ENCODE measurements at places on chromosomes 6 and 20.

DNA sequence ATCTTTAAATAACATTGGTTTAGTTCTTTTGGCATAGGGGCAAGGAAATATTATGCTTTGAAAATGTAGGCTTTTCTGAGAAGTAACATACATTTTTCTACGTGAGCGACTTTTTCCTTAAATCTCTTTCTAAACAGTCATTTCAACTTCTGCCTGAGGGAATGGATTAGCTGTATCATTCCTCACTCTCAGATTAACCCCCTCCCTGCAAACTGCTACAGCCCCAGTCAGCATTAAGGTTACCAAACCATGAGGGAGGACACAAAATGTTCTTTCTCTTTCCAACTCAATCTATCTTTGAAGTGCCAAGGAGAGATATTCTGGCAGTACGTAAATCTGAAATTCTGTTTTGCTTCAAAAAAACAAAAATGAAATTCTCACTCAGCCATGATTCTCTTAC, 231.3 kb upstream of the FLRT3 start:
- DNase-seq: no peak

DNA sequence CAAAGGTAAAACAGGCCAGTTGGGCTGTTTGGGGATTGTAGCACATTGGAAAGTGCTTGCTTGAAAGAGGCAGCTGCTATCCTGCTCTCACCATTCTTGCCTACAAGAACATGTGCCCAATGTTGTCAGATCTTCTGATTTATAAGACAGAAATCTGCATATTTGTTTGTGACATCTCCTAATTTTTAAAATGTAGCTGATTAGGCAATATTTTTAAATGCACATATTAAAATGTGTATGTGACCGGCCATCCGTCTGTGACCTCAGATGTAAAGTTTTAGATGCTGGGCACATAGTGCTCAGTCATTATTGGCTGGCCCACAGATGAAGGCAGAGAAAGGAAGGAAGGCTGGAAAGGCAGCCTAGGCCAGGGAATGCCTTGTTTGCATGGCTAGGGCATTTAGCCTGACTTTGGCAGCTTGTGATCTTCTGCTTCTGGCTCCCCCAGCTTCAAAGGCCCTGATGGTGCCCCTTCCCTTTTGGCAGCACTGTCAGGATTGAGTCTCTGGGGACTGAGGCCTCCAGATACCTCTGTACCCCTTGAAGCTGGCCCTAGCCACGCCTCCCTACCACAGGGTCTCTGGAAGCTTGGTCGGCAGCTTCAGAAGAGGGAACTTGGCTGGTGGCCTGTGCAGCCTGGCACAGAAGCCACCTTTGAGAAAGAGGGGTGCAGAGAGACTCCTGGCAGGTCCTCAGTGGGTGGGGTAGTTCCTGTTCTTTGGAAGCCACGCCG, 6.4 kb downstream of the SNPH start:
- DNase-seq: no peak

DNA sequence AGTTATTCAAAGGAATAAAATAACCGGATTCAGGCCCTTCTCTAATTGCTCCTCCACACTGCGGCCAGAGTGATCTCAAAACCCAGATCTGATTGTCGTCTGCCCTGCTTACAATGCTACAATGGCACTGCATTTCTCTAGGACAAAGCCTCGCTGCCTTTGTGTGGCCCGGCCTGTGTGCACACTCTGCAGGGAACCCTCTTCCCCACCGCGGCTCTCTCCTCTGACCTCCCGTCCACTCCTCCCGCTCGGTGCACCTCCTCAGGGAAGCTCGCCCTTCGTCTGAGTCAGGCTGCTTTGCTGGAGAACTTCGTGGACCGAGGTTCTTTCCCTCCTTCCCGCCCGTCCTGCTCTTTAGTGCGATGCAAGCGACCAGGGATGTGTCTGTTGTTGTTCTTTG, 101.6 kb upstream of the SNX9 start:
- DNase-seq: no peak

DNA sequence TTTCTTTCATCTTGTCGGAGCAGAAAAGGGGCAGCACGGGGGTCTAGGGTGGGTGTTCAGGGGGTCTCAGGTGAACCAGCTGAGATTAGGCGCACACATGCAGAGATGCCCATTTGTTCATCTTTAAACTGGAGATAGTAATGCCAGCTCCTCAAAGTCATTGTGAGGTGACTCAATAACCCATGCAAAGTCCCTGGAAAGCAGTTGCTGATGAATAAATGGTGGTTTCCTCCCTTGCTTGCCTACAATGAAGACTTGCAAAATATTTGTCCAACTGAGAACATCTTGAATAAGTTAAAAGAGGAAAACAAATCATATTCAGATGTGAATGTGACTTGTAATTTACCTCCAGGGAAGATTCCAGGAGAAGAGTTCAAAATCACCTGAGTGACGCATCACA, 206.9 kb downstream of the LY86 start:
- no peak for DNase-seq

- DNase-seq: no peak
Measured at GRCh38 chr6:122289762-122290539, 109.5 kb upstream of the HSF2 start.

- DNase-seq: peak; percentile 82
Measured at GRCh38 chr6:44072959-44073611, 54.2 kb downstream of the MRPL14 start.

DNA sequence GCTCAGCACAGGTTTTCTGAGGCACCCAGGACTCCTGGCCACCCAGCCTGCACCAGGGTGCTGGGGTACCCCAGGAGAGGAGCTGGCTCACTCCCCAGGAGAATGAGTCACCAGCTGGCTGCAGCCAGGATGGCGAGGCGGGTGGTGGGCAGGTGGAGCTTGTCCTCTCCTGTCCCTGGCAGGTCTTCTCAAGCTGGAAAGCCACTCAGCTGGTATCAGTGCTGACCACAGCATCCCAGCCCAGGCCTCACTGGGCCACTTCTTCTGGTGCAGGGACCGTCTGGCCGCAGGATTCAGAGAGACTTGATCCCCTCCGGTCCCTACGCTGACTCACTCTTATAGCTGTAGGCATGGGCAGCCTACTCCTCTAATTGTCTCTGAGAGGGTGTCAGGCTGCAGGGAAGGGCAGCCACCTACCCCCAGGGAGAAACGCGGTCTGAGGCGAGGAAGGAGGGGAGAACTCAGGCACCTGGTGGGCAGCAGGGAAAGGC, 22.2 kb downstream of the TFEB start:
- no peak for DNase-seq

- peak; percentile 12 for DNase-seq
Measured at GRCh38 chr20:10090588-10091166, 55.9 kb downstream of the ANKEF1 start.

DNA sequence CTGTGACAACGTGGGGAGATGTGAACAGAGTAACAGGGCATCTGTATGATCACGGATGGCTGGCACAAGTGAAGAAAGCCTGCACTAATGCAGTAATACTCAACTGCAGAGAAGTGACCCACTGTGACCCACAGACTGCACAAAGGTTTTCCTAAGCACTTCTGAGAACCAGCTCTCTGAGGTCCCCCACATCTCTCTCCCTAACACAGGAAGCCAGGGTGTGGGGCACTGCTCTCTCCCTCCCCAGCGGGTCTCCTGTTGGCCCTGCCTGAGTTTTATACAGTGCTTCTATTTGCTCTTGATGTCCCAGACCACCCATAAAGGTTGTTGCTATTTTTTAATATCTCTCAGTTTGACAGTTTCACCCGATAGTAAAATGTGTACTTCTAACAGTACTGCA, 11.3 kb downstream of the APMAP start:
- no peak for DNase-seq

DNA sequence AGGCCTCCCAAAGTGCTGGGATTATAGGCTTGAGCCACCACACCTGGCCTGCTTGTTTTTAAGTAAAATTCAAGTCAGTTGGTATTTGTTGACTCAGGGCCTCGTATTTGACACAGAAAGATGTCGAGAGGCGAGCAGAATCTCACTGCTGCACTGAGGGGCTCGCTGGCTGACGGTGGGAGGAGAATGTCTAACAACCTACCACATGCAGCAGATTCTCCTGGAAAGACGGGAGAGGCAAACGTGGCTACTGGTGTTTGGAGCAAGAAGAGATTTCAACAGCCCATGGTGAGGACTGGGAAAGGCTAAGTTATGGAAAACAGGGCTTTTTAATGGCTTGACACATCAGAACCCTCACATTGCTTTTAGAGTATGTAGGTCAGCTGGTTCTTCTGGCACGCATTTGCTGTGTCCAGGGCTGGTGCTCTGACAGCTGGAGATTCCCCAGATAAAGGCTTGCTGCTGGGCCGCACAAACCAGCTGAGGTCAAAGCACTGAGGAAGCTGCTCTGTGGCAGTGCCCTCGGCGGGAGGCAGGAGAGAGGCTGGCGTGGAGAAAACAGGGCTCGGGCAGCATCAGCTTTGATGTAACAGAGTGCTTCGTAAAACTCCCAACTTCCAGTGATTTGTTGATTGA, 84.2 kb upstream of the FRMD1 start:
- no peak for DNase-seq

GRCh38 chr6:157079771-157080170, 243.5 kb downstream of the TMEM242 start:
- no peak for DNase-seq

GRCh38 chr20:57400821-57401564, 9.8 kb downstream of the RBM38 start:
- DNase-seq: peak; percentile 28

DNA sequence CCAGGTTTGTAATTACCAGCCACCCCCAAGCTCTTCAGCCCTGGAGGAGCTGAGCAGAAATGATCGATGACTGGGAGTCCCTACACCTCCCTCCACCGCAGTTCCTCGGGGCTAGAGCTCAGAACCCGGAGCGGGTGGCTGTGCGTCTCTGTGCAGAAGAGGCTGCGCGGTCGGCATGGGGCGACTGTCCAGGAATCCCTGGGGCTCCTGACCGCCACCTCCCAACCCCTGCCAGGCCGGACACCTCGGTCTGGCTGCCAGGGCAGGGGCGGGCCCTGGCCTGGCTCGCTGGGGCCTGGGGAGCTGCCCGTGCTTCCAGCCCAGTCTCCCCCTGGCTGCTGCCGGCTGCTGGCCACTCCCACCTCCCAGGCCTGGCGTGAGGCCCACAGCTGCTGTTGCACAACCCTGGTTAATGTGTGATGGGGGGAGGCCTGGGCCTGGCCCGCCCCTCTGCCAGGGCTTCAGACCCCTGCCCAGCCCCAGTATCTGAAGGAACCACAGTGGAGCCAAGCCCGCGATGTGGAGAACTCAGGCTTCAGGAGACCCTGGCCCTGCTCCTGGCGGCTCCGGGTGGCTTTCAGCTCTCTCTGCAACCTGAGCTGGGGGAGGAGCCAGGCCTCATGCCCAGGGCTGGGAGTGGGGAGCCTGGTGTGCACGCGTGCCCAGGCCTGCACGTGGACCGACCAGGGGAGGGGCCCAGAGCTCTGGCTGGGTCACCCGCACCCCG, 1.2 kb downstream of the SLC2A4RG start:
- DNase-seq: no peak

DNA sequence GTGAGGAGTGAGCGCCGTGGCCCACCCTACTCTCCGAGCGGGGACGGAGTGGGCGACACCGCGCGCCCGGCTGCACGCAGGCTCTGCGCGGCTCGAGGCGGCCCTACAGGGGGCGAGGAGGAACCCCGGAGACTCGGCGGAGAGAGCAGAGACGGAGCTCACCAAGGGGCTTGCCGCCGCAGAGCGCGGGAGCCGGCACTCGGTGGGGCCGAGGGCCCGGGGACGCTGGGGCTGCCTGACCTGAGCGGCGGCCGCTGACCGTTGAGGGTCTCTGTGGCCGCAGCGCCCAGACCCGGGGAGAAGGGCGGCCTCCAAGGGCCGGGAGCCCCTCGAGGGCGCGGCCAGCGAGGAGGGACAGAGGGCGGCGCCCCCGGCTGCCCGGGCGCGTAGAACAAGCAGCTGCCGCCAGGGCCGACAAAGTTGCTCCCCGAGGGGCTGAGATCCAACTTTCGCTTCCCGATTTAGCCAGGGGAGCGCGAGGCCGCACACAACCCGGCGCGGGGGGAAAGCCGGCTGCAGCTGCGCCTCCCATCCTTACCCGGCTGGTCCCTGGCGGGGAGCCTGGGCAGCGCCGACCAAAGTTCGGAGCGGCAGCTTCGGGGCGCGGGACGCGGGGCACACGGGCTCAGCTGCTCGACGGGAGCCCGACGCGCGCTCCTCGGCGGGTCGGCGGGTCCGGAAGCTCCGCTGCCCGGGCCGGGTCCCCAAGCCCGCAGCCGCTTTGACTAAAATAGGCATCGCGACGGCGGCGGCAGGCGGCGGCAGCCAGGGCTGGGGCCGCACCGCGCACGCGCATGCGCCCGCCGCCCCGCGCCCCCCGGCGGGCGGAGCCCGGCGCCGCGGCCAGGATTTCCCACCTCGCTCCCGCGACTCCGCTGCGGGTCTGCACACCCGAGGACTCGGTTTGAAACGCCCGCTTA, 43.1 kb downstream of the POPDC3 start:
- peak; percentile 18 for DNase-seq

DNA sequence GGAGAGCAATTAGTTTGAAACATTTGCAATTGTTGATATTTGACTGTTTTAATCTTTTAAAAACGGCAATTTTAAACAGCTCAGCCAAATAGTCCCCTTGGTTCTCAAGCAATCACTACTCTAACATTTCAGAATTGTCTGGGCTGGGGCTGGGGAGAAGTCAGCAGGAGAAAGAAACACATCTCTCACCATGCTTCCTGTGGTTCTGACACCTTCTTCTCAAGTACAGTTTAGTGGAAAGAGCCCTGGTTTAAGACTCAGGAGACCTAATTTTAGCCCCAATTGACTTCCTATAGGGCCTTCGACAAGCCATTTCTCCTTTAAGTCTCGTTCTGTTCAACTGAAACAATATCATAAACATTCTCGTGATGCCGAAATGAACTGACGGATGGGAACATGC, 168.4 kb upstream of the CDYL start:
- DNase-seq: no peak

GRCh38 chr20:48492015-48492714, 335.6 kb downstream of the PREX1 start:
- no peak for DNase-seq

GRCh38 chr6:41791305-41791704, 3.8 kb downstream of the TOMM6 start:
- no peak for DNase-seq

GRCh38 chr6:87396595-87397392, 11.0 kb upstream of the CFAP206 start:
- DNase-seq: no peak

DNA sequence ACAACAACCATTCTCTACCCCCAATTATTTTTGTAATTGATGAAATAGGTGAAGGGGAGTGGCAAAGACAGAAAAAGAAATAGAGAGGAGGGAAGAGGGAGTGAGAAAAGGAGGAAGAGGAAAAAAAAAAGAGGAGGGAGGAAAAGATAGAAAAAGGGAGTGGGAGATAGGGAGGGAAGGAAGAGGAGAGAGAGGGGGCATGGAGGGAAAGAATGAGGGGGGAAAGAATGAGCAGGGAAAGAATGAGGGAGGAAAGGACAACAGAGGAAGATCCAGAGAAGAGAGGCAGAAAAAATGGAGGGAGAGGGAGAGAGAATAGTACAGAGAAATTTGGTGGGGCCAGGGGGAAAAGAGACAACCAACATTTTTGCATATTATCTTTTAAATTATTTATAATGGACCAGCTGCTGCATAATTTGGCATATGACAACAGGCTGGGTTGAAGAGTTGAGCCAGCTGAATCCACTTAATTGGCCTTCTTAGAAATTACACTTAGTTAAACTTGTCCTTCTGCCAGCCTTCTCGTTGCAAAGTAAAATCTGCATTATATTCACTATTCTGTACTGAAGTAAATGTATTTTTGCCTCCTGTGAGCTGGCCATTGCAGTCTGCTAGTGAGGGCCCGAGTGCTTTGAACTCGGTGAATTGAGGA, 101.0 kb downstream of the ARHGAP18 start:
- no peak for DNase-seq

GRCh38 chr20:45959956-45960630, 11.9 kb downstream of the ZNF335 start:
- no peak for DNase-seq

GRCh38 chr6:144468709-144469108, 183.6 kb downstream of the UTRN start:
- peak; percentile 24 for DNase-seq

GRCh38 chr6:164917211-164917610, 392.2 kb downstream of the C6orf118 start:
- DNase-seq: no peak

All from activated naive CD4-positive, alpha-beta T cell treated with anti-CD3 and anti-CD28 coated beads, Interleukin-2, amount 50 U/mL, for 16 hours (primary cell).